Cardiac fibroblast (primary cell): ENCODE measurements at places on chromosomes 5 and 9.

DNA sequence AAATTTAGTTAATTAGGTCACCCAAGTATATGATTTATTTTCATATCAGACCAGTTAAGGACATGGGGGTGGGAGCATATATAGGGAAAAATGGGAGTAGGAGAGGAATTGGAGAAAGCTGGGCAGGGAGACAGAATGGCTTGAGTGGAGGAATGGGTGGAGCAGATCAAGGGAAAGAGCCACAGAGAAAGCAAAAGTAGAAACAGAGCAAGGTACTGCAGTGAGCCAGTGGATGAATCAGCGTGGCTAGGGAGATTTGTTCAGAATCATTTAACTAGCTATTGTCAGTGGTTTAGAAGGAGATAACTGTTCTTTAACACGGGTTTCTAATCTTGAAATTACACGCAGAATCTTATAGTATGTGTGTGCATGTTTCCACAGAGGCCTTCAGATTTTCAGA, 37.4 kb downstream of the SNX24 start:
- peak; percentile 48 for DNase-seq

DNA sequence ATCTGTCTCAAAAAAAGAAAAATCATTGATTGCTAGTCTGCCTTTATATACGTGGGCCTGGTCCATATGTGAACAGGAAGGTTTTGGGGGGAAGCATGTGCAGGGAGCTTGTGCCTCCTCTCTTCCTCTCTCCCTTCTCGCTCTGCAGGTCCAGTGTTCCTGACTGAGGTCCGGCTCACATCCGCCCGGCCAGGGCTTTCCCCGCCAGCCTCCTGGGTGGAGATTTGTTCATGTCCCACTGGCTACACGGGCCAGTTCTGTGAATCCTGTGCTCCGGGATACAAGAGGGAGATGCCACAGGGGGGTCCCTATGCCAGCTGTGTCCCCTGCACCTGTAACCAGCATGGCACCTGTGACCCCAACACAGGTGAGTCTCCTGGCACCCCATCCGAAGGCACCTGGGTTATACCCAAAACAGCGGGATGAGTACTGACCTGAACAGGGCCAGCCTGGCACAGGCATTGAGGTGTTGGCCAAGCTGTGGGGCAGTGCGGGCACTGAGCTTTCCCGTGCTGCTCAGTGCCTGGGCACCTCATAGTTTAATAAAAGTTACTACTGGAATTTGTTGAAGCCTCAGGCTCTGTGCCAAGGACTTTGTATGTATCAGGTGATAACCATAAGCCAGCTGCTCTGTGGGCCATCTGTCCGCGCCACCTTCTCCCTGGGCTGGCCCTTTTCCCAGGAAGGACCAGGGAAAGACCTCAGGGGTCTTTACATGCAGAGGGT, 39.4 kb upstream of the AIF1L start:
- DNase-seq: no peak

DNA sequence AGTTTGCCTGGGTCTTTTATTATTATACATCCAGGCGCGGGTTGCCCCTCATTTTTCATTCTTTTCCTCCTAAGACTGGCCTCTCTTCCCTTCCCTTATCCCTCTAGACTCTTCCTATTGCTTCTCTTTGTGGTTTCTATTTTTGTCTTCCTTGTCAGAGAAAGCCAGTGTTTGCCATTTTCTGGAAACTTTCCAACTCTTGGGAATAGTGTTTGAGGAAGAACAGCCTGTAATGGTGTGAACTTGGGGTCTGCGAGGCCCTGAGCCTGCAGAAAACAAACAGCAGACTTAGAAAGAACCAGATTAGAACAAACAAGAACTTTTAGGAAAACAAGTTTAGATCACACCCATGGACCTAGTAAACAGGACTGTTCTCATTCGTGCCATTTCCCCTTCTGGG, 15.5 kb downstream of the PRKACG start:
- no peak for DNase-seq

DNA sequence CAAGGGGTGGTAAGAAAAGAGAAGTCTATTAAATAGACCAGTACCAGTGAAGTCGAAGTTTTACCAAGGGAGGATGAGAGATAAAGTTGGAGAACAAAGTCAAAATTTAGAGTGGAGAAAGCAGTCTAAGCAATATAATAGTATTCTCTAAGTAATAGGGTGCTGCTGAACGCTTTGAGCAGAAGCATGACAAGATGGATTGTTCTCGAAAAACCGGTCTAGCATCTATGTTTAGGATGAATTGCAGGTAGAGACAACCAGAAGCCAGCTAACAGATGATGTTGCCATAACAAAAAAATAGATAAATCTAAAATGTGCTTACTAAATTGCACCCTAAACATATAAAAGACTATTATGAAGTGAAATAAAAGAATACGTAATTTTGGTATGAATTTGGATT, 237.0 kb downstream of the PRELID2 start:
- DNase-seq: no peak
